ENCODE measurements at places on chromosomes 1 and 21.

DNA sequence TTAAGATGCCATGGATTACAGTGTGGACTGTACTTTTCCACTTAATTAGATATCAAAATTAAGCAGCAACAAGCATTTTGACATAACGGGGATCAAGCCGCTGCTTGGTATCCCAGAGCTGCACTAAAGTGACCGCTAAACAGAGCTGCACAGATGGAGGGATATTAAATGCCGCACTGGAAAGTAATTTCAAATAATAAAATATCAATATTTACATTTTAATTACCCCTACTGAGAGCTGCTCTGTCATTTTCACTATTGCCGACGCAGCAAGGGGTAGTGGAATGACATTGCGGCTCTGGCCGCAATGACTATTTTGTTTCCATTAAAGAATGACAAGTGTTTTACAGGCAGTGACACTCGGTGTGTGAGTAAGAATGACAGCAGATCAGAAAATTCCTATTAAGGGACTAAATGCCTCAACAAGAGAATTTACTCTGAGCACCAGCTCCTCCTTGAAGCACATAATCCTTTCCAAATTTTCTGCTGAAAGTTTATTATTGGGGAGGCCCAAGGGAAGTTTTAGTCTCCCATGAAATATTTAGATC lies 109.1 kb upstream of the USH2A start:
- DNase-seq, result no peak

DNA sequence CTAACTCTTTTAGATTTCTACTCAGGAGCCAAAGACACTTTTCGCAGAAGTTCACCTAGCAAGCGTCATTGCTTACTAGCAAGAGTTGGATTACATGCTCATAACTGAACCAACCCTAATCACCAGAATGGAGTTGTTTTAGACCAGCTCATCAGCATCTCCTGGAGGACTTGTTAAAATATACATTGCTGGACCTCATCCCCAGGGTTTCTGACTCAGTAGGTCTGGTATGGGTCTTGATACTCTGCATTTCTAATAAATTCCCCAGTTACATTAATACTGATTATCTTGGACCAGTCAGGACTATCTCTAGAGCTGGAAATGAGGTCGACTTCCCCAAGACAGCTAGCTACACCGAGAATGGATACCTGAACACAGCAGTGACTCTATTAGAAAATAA lies 9.7 kb upstream of the PRDX6 start:
- DNase-seq, result no peak

DNA sequence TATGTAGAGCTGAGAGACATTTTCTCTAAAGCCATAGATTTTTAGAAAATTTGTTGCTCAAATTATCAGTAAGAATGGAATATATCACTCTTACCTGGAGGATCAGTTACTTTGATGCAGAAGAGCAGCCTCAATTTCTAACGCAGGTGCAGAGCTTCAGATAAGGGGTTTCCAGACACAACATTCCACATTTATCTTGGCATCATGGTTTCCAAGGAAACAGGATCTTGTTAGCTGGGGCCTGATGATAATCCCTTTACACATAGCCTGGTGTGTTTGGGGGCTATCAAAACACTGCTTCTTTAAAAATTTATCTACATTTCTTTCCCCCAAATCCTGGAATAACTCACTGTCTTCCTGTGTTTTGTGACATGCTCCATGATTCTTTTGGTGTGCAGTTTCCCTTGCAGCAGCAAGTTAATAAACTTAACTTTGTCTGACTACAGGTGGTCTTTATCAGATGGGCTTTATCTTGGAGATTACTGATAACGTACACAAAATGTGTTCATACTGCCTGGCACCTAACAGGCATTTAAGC lies 2.7 kb upstream of the STX12 start:
- no peak for DNase-seq

- DNase-seq, result no peak
Measured at GRCh38 chr1:201103666-201104065, 8.6 kb downstream of the CACNA1S start.

DNA sequence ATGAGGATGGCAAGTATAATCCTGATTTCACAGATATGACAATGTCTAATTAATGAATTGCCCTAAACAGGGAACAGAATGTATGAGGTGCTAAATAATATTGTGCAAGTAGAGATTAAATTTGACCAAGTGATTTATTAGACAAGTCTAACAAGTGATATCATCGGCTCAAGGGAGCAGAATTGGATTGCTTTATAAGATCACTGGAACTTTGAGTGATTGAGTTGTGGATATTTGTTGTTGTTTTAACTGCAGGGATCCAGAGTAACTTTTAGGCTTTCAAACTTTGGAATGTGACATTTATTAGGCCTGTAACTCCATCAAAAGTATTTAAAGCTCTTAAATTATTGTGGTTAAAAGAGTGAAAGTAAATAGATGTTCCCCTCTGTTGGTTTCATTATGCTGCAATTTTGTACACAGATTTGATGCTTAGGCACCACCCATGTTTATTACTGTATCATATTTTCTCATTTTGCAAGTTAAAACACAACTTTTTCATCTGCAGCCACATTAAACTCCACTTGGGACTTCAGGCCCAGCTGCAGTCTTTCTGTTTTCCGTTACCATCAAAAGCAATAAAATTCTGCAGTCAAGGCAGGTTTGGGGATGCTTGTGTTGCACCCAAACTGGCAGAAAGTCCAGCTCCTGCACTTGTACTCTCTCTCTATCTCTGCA lies 206.6 kb downstream of the HLX start:
- no peak for DNase-seq

- DNase-seq, result no peak
Measured at GRCh38 chr1:39048745-39049370, 22.7 kb downstream of the NDUFS5 start.

GRCh38 chr1:78121710-78122109 lies 75.9 kb downstream of the GIPC2 start:
- no peak for DNase-seq

GRCh38 chr1:156347331-156347730 lies 9.0 kb downstream of the TSACC start:
- no peak for DNase-seq

All from stimulated activated CD4-positive, alpha-beta T cell treated with anti-CD3 and anti-CD28 coated beads, Interleukin-12 subunit alpha, Interleukin-12 subunit beta, amount 100 ng/mL, for 4 hours (primary cell).